Liver (tissue), 10 donors: ENCODE measurements at places on chromosomes 13 and 19. TPM values are rescaled to one million over a fixed set of nuclear protein-coding genes. Genes with fewer than 3 reads are reported as not detected.

The GZMM gene
- total RNA-seq, result 1.0 TPM

The S1PR4 gene
- total RNA-seq, result 11.0 TPM

The LYPD3 gene
- total RNA-seq, result 0.08 TPM

The ZNF835 gene
- 1.2 TPM for total RNA-seq

The SHC2 gene
- total RNA-seq, result 15.6 TPM

The SPATA13 gene
- 16.7 TPM for total RNA-seq

The RFPL4AL1 gene
- total RNA-seq, result not detected

The ZSCAN1 gene
- total RNA-seq, result not detected

The CCDC8 gene
- 0.75 TPM for total RNA-seq

The APOC4 gene
- total RNA-seq, result 131 TPM

The ZNF296 gene
- 0.17 TPM for total RNA-seq

The SYNE4 gene
- 1.8 TPM for total RNA-seq

The ZNF85 gene
- total RNA-seq, result 9.0 TPM
